Glutamatergic neuron (in vitro differentiated cells): ENCODE measurements at places on chromosomes 11 and 22. TPM values are rescaled to one million over a fixed set of nuclear protein-coding genes. Genes with fewer than 3 reads are reported as not detected.

Gene EHF
- total RNA-seq, result not detected

- no peak for DNase-seq
Measured at GRCh38 chr22:44542561-44543222, 44.7 kb upstream of the RTL6 start.

DNA sequence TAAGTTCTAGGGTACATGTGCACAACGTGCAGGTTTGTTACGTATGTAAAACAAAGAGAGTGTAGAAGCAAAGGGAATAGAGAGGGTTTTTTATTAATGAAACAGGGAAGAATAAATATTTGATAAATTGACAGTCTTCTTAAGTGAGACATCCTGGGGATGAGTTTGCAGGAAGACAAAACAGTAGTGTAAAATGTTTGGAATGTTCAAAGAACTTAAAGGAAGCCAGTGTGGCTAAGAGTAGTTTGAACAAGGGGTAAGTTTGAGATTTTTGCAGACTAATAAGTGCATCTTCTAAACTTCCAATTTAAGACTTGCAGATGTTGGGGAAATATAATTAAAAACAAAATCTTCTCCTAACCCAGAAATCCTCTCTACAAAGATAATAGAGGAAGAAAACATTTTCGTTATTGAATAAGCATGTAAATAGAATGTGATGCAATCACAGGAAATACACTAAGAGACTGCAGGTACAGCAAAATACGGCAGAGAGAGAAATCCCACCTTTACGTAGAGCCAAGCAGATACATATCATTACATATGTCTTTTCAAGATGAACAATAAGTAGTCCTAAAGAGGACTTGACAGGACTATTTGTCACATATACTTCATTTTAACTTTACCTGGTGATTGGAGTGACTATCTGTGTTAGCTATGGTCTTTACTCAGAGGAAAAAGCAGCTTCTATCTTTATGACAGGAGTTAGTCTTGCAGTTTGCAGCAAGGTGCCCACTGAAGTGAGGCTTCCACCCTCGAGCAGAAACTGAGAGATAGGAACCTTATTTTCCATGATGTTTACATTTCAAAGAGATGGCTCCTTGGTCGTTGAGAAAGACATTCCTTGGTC is 402.1 kb downstream of the CNTN5 start:
- no peak for DNase-seq

Gene GPR83
- 2.9 TPM for total RNA-seq

DNA sequence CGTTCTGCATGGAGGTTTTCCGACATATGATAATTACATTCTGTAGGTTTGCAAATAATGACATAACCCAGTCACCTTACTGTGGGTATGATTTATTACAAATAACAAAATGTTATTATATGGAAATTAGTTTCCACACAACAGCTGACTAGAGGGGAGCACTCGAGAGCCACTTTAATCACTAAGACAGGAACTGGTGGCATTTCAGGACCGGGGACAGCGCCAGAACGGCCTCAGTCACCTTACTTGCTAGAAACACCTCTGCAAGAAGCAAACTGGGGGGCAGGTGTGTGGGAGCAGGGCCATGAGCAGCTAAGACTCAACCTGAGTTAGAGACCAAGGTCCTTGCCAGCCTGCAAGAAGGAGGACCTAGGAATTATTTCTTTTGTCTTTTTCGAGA is 199.9 kb downstream of the DSCAML1 start:
- no peak for DNase-seq

DNA sequence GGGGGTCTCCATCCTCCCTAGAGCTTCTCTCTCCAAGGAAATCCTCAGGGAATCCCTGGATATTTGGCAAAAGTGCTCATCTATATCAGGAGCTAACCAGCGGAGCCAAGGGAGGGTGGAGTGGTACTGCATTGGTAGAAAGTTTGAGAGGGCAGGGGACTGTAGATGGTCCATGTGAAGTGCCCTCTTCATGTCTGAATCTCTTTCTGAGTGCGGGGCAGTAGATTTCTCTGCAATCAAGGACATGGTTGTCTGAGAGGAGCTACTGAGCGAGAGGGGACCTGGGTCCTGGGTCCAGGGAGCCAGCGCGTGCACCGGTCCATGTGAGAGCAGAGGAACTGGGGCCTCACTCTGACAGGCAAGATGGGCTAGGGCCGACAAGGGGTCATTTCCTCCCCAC is 701 bp downstream of the DIXDC1 start:
- DNase-seq, result no peak

Gene ST14
- 0.12 TPM for total RNA-seq

- no peak for DNase-seq
Measured at GRCh38 chr11:66617155-66617834, 865 bp downstream of the RBM14 start.

Gene XKR3
- not detected for total RNA-seq

Gene CRYBB2
- not detected for total RNA-seq

DNA sequence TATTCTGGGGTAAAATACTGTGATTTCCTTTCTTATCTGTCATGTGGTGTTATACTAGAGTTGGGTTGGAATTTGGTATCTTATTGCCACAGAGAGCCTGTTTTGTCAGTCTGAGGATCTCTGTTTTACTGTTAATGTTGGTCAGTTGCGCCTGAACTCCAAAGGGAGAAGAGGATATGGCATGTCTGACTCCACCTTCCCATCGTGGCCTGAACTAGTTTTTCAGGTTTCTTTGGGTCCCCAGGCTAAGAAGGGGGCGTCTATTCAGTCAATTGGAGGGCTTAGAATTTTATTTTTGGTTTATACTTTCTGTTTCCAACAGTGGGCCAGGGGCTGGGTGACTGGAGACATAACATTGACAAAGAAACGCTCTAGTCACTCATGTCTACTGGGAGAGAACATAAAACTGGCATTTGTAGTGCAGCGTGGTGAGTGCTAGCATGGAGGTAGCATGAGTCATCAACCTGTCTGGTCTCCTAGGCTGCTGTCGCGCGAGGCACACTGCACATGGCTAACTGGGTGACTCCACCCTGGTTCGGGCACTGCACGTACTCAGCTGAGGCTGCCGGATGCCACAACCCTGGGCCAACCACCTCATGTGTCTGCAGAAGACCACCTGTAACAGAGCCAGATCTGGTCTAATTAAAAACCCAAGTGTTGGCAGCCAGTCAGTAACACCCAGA is 120.1 kb upstream of the OR9Q1 start:
- DNase-seq, result no peak

- DNase-seq, result no peak
Measured at GRCh38 chr11:128926000-128926399, 16.7 kb downstream of the TP53AIP1 start.
